ENCODE measurements at places on chromosomes 2 and 18.

- no peak for DNase-seq
Measured at GRCh38 chr18:70620837-70621612, 332.2 kb downstream of the SOCS6 start.

DNA sequence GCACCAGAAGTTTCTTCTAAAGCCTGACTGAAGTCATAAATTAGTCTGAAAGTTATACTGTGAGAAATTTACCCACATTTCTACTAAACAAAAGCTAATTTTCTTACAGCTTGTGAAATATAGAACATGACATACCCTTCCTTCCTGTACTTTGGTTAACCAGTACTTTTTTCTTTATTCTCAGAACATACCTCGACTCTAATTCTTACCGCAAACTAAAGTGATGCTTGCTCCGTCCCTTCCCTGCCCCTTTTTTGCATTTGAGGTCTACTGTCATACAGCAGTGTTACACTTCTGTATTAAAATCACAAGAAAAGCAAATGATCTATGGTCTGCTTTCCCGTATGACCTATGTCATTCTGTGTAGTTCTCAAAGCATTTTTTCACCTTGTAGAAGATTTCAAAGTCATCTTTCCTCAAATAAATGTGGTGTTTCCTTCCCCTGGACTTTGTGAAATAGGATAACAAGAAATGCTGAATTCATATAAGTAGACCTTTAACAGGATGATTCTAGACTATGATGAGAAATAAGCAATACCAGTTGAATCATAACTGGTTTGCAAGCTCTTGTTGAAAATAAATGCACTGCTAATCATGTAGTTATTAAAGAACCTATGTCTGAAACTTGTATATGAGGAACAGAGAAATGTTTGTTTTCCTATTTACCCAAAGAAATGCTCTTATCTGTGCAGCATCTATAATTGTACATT is 30.4 kb downstream of the CYTIP start:
- DNase-seq: no peak

DNA sequence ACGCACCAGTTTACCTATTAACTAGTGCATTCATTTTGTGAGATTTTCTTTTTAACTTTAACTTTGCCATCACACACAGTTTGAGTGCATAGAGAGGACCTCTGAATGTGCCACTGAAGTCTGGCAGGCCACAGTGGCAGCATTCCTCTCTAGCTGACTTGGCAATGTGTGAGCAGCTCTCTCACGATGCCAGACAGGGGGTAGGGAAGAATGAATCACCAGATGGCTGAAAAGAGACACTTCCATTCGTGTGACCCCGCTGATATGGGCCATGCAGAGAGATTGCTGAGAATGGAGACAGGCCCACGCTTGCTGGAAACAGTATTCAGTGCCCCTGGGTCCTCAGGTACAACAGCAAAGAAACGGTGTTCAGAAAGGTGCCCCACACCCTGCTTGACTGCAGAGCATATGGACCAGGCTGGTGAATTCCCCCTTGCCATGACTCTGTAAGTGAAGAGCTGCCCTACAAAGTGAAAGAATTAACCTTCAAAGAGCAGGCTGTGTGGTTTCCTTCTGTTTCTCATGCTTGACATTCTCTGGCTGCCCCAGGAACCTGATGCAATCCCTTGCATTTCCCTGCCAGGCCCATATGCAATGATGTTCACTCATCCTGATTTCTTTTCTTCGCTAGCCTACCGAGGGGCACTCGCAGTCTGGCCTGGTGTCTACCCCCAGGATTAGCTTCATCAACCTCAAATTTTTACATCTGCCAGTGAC is 236.1 kb downstream of the CDH20 start:
- peak; percentile 33 for DNase-seq

DNA sequence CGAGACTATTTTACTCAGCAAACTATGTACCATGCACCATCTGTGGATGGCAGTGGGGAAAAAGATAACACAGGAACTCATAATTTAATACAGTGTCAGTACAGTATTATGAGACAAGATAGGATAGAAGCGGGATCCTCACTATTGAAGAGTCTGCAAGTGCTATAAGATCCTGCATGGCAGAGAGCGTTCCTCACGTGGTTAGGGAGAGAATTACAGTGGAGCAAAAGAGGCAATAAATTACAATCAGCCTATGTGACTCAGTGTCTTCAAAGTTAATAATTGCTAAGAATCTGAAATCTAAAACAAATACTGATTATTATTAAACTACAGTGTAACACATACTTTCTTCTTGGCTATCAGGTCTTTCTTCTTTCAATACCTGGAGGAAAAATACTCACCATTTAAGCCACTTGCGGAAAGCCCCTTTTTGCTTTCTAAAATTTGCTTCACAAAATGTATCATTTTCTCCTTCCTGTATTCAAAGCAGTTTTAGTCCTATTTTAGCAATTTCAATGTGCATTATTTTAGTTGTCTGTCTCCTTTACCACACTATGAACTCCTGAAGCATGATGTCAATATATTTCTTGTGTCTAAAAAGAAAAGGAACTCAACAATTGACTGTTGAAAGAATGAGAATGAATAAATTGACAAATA is 342.9 kb downstream of the SPAG16 start:
- no peak for DNase-seq

GRCh38 chr2:96523659-96524481 is 12.7 kb upstream of the ARID5A start:
- DNase-seq: no peak

DNA sequence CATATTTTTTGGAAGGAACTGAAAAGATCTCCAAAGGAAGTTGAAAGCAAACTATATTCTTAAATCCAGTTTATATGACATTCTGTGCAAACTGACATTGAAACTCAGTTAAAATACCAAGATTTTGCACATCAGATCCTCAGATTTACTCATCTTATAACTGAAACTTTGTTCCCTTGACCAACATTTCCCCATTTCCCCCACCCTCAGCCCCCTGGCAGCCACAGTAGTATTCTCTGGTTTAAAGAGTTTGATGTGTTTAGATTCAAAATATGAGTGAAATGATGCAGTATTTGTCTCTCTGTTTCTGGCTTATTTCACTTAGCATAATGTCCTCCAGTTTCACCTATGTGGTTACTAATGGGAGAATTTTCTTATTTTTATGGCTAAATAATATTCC is 99.2 kb upstream of the ITGA4 start:
- no peak for DNase-seq

GRCh38 chr2:154813636-154814035 is 115.1 kb downstream of the KCNJ3 start:
- DNase-seq: peak; percentile 81

GRCh38 chr2:215743066-215743465 is 270.3 kb downstream of the MREG start:
- DNase-seq: no peak
